Right lung (tissue), 10 donors: ENCODE measurements at places on chromosomes 11 and 22. TPM values are rescaled to one million over a fixed set of nuclear protein-coding genes. Genes with fewer than 3 reads are reported as not detected.

DNA sequence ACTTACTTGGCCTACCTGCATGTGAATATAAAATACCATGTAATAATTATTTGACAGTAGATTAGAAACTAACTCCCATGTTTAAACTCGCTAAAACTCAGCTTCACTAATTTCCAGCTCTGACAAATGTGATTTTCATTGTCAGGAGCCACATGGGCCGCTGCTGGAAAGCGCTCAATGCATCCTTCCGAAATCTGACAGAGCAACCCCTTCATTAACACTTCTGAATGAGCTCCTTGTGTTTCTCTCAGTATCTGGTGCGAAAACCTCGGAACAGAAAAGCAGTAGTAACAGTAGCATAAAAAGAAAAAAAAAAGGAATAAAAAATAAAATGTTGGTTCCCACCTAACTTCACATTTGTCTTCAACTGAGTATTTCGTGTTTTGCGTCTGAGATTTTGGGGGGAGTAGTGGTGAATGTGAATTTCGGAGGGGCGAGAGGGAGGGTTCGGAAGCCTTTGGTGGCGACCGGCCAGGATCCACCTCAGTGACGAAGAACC lies 710 bp downstream of the MTCH2 start:
- DNase-seq = no peak

GRCh38 chr11:62458212-62459002 lies 39.6 kb downstream of the SCGB1A1 start:
- no peak for DNase-seq

DNA sequence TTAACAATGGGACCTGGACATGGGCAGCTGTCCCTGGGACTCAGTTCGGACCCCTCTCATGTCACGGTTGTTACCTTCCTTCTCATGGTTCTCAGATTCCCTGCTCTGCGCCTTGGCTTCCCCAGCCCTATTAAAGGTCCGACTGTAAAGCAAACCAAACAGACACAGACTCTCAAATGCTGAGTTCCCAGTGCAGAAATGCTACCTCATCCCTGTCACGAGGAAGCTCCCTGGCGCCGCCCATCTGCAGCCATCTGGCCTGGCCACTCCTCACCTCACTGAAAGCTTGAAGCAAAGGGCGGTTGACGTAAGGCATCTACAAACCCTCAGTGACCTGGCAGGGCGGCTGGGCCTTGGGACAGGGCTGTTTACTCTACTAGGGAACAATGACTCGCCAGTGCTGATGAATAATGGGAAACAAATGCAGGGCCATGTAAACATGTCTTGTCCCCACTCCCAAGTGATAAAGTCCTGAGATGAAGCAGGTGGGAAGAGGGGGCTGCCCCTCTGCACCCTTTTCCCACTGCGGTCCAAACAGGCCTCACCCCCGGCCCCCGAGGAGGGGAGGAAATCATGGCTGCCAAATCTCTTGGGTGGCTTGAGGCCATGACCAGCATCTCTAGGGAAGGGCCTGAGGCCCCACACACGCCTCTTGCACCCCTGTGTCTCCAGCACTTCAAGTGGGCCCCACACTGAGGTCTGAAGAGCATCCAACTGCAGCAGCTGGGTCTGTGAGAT lies 49.3 kb downstream of the SCUBE1 start:
- no peak for DNase-seq

DNA sequence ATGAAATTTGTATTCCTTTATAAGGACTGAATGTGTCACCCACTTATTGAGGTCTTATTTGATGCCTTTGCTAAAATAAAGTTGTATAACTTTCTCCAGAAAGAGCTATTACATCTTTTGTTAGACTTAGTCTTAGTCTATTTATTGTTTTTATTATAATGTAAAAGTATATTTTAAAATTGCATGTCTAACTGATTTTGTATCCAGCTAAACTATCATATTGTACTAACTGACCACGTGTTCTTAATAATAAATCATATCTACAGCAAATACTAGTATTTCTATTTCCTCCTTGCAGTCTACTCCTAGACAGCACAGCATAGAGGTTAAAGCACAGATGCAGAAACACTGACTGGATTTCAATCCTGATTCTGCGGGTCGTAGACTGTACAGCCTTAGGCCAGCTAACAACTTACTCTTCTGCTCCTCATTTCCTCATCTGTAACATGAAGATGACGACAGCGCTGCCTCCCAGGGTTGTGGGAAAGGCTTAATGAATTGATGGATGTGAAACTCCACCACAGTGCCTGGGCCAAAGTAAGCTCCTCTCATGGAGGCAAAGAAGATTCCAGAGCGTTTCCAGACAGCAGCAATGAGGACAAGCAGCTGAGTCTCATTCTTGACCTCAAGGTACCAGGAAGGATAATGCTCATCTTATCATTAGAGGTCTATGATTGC lies 13.2 kb downstream of the IFITM10 start:
- DNase-seq = no peak

DNA sequence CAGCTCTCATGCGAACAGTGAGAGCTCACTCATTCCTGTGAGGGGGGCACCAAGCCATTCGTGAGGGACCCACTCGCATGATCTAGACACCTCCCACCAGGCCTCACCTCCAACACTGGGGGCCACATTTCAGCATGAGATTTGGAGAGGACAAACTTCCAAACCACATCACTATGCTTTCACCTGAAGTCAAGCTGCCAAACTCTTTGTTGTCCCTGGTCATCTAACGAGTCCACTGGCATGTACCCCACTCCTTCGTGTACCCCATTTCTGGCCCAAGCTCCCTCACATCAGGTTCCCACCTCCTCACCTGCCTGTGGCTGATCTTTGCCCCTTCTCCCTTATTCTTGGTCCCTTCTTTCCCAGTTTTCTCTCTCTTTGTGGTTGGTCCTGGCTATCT lies 198.9 kb downstream of the ADAMTS15 start:
- DNase-seq = no peak

GRCh38 chr11:1893581-1894359 lies 2.1 kb upstream of the PRR33 start:
- DNase-seq = no peak

- DNase-seq = no peak
Observed at GRCh38 chr11:98194611-98195010, 826.1 kb upstream of the CNTN5 start.

DNA sequence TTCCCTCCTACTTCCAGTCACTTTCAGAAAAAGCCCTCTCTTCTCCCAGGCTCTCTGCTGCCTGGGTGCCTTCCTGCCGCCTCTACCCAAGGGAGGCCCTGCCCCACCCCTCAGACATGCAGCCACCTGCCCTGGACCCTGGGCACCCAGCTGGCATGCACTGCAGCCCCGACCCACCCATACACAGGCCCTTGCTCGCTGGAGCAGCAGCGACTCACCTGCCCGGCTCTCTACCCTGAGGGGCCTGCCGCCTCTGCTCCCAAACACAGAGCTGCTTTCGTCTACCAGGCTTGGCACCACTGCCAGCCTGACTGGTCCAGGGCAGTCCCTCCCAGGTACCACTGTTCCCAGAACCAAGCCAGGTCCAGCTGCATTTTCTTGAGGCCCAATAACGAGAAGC lies 1.2 kb upstream of the TSSK2 start:
- no peak for DNase-seq

- DNase-seq = no peak
Observed at GRCh38 chr11:12404436-12404835, 27.1 kb downstream of the PARVA start.

DNA sequence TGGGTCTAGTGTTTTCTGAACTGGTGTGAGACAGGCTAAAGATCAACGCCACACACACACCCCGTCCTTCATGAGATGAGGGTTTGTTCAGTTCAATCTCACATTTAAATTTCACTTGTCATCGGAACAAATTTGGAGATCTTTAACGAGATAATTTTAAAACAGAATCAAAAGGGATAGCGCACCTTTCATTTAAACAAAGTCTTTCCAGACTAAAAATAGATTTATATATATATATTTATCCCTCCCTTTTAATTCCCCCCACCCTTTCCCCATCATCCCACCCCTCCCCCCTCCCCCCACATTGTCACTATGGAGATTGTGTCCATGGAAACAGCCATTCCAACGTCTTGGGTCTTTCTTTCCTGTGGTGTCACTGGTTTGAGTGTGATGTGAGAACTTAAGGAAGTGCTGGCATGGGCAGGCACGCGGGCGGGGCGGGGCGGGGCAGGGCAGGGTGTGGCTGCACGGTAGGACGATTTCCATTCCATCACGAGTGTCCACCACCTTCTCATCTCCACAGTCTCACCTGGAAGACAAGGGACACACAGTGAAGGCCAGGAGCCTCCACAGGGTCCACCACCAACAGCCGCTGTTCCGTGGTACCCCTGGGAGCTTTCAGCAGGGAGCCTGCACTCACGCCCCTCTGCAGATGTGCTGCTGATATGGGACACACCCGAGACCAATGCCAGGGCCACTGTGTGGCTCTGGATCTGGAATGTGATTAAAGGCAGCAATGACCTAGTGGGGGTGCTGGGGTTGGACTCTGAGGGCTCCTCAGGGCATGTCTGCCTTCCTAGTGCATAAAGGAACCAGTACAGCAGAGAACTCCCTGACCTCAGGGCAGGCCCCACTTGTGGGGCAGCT lies 30.5 kb upstream of the CYP2D6 start:
- DNase-seq = no peak

GRCh38 chr11:126433244-126433846 lies 77.9 kb downstream of the ST3GAL4 start:
- DNase-seq = no peak

GRCh38 chr22:32660292-32660691 lies 141.2 kb upstream of the TIMP3 start:
- DNase-seq = peak; percentile 50

- no peak for DNase-seq
Observed at GRCh38 chr11:77418155-77418970, 55.5 kb downstream of the PAK1 start.

- no peak for DNase-seq
Observed at GRCh38 chr11:25252854-25253253, 756.0 kb downstream of the LUZP2 start.

- DNase-seq = no peak
Observed at GRCh38 chr11:85756401-85757200, 54.3 kb downstream of the SYTL2 start.

DNA sequence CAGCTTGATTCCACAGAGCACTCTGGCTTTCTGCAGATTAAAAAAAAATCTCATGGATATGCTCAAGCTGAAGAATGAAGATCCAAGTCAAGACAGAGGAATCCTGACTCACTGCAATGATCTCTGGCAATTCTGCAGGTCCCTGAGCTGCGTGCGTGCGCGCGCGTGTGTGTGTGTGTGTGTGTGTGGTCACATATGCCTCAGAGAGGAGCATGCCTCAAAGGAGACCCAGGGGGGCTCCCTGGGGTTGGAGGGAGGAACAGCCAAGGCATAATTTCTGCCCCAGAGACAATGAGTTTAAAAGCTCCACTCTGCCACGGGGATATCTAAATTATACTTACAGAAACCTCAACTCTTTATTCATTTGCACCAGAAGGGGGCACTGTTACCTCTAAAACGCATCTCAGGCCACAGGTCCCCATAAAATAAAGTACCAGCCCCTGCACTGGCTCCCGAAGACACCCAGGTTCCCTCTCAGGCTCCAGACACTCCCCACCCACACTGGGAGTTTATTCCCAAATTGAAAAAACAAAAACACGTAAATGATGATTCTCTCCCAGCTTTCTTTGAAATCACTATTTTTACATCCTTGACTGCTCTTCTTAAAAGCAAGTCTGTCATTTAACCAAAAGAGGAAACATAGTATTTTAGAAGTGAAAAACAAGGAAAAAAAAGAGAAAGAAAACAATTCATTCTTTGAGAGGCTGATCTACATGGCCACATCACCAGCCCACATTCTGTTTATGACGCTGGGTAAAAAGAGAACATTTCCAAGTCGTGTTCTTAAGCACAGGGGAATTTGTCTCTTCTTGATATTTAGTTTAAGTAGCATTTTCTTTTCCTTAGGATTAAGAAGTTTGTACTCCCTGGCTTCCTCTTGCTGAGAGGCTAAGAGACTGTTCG lies 401.0 kb downstream of the LARGE1 start:
- DNase-seq = peak; percentile 68

DNA sequence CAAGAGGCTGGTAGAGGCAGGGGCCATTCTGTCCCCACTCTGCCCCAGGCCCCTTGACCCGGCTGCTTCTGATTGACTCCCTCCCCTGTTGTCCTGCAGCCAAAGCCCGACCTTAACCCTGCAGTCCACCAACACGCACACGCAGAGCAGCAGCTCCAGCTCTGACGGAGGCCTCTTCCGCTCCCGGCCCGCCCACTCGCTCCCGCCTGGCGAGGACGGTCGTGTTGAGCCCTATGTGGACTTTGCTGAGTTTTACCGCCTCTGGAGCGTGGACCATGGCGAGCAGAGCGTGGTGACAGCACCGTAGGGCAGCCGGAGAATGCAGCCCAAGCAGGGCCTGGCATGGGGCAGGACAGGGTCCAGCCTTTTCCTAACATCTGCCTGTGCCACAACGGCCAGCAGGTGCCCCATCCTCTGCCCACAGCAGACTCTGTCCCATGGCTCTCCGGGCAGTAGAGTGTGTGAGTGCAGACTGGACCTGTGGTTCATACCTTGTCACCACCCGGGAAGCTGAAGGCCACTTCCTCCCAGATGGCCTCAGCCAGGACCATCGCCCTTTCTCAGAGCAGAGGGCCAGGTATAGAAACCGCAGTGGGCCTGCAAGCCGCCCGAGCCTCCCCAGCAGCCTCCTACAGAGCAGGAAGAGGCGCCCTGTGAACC lies 26.8 kb upstream of the MGAT3 start:
- DNase-seq = no peak

GRCh38 chr11:130652671-130653335 lies 204.4 kb downstream of the ADAMTS15 start:
- DNase-seq = peak; percentile 84

DNA sequence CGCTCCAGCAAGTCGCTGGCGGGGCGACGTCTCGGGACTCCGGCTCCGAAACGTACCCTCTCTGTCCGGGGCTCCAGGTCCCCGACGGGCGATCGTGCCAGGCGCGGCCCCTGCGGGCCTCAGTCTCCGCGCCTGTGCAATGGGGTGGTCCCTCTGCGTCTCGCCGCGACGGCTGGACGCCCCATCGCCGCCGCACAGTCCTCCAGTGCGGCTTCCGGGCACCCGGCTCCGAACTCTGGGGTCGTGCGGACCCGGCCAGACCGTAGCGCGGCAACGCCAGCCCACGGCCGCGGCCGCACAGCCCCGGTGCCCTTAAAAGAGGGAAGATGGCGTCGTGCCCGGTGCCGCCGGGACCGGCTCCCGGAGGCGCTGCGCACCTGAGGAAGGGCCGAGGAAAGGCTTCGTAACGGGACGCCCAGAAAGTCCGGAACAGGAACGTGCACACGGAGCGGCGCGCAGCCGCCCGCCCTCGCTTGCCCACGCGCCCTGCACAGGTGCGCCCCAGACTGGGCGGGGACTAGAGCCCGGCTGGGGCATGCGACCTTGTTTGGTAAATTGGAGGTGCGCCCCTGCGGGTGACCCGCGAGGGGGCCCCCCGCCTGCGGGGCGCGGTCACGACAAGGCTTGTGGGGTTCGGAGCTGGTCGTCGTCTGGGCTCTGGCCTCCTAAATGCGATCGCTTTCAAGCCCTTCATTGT lies 525 bp downstream of the BIK start:
- no peak for DNase-seq

The GNG3 gene
- polyA plus RNA-seq = 1.5 TPM

The HTR3A gene
- 0.21 TPM for polyA plus RNA-seq
